ENCODE measurements at places on chromosomes 2 and 18.

DNA sequence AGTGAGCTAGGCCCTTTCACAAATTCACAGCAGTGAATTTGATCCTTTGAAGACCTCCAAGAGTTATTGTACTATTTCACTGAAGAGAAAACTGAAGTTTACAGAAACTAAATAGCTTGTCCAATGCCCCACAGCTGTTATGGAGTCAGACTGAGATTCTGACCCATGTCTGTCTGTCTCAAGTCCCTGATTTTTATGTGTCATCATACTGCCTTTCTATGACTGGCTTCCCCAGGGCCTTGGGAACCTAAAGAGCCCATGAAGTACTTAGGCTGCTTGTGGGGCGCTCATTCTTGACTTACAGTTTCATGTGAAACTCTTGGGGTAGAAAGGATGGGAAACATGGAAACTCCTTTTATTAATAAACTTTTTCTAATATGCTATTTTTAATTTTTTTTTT lies 107.7 kb downstream of the ATL2 start:
- no peak for DNase-seq

DNA sequence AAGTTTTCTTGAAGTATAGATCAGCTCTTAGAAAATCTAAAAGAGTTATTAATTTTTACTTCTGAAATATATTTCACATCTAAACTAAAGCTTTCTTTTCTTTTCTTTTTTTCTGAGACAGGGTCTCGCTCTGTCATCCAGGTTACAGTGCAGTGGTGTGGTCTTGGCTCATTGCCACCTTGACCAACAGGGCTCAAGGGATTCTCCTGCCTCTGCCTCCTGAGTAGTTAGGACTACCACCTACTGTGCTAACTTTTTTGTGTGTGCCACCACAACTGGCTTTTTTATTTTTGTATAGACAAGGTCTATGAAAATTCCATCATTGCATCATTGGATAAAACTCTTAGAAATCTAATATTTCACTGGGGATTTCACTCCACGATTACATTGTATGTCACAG lies 10.0 kb upstream of the ALPG start:
- no peak for DNase-seq

- DNase-seq = no peak
These were observed 38.5 kb upstream of the CSRNP3 start for GRCh38 chr2:165431014-165431413.

DNA sequence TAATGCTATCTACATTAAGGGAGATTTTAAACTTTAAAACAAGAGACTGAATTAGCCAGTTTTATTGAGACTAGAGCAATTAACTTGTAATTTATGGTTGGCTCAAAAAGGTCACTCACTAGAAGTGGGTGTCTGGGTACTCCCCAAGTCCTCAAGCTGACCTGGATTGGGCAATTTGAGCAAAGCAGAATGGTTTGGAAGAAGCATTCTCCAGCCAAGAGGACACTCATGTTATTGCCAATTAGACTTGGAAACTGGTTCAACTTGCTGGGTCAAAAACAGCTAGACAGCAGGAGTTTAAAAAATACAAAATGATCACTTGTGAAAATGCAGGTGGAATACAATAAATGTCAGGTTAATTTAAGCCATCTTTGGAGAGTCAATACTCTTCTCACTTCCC lies 29.5 kb upstream of the MYO1B start:
- DNase-seq = no peak

- no peak for DNase-seq
These were observed 62.0 kb upstream of the DSG1 start for GRCh38 chr18:31255953-31256352.

GRCh38 chr18:47054369-47054768 lies 18.9 kb upstream of the ELOA2 start:
- DNase-seq = no peak

DNA sequence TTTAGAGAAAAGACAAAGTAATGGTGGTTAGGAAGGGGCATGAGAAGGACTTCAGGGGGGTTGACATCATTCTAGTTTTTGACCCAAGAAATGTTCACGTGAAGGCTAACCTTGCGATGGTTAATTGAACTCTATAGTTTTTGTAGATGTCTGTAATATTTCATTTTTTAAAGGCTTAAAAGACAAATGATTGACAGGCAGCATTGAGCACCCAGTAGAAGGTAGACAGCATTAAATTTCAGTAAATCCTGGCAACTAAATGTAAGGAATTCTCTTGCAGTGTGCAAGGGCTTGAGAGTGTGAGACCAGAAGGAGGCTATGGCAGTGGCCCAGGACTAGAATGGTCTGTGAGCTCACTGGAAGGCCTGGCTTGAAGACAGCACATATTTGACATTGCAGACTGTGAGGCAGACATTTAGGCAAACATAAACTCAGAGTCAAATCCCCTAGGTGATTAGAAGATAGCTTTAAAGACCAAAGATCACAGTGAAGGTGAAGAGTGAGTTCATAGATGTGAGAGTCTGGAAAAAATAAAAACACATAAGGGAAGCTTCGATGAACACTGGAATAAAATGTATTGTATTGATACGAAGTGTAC lies 100.1 kb upstream of the MAP4K4 start:
- DNase-seq = no peak

Measured in iPS DF 19.7 (cell line).